ENCODE measurements at places on chromosomes 11 and 22.

DNA sequence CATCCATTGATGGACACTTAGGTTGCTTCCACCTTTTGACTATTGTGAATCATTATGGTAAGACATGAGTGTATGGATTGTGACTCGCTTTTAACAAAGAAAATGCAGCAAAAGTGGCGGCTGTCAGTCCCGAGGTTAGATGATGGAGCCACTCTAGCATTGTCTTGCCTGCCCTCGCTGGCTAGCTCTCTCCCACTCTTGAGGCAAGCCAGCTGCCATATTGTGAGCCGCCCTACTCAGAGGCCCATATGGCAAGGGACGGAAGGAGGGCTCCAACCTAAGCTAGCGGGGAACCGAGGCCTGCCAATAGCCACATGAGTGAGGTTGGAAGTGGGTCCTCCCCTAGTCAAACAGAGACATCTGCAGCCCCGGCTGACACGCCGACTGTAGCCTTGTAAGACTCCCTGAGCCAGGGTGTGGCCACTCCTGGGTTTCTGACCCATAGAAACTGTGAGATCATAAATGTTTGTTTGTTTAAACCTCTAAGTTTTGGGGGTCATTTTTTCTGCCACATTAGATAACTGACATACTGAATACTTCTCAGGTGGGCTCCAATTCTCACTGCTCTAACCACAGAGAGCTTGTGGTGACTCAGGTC lies 160.2 kb downstream of the LDLRAD3 start:
- DNase-seq = no peak

- no peak for DNase-seq
Observed at GRCh38 chr11:34259087-34259486, 98.7 kb downstream of the ABTB2 start.

- DNase-seq = peak; percentile 60
Observed at GRCh38 chr22:20514658-20515406, 7.4 kb downstream of the MED15 start.

DNA sequence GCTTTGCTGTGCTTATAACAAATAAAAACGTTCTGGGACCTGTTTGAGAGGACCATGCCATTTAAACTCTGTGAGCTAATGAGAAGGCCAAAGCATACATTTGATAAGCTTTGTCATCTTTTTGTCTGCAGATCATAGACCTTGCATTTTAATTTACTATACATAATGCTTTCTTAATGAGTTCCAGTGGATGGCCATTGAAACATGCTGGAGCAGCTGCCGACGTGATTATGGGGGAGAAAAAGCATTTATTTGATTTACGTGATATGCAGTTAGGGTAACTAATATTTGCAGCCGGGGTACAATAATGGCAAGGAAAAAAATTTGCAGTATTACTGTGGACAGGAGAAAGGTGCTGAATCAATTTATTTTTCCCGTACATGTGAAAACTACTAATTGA lies 240.2 kb downstream of the FAT3 start:
- DNase-seq = no peak

DNA sequence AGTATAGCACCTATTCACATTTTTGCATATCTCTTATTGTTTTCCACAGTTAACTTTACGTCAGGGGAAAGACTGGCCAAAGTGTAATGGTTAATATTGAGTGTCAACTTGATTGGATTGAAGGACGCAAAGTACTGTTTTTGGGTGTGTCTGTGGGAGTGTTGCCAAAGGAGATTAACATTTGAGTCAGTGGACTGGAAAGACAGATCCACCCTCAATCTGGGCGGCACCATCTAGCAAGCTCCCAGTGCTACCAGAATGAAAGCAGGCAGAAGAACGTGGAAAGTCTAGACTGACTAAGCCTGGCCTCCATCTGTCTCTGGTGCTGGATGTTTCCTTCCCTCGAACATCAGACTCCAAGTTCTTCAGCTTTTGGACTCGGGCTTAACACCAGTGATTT lies 1900.7 kb upstream of the RAG2 start:
- no peak for DNase-seq

- peak; percentile 94 for DNase-seq
Observed at GRCh38 chr22:49970528-49971231, 10.1 kb downstream of the PIM3 start.

GRCh38 chr11:87972133-87972532 lies 203.1 kb downstream of the RAB38 start:
- no peak for DNase-seq

DNA sequence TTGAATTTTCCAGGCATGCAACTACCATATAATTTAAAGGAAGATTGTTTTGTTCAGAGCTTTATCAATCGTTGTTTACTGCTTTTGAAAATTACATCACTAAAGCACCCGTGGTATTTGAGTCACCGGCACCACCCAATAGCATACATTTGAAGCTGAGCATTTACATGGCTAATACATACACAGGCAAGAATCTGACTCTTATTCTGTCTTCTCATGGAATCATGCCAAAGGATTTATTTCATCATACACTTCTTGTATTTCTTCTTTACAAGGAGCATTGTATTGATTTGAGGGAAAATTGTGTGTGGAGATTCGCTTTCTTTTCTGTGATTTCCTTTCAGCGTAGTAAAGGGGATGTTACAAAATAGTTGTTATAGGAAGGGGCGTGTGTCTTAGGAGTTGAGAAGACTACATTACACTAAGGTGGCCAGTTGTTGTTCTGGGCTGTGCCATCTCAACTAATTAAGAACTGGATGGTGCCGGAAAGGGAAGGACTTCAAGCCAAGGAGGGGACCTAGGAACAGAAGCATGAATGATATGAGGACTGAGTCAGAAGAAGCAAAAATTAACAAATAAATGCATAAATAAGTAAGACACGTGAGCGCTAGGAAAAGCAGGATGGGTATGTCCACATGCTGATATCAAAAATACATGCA lies 12.9 kb upstream of the CD3E start:
- DNase-seq = no peak

- no peak for DNase-seq
Observed at GRCh38 chr11:43784866-43785265, 95.8 kb upstream of the ALKBH3 start.

GRCh38 chr22:43080616-43081015 lies 8.6 kb downstream of the TTLL1 start:
- DNase-seq = peak; percentile 17

- DNase-seq = no peak
Observed at GRCh38 chr11:10373340-10373739, 68.5 kb downstream of the ADM start.

Measured in A172 (cell line).